Cerebellum (tissue), 4 donors: ENCODE measurements at places on chromosomes 7 and 10. TPM values are rescaled to one million over a fixed set of nuclear protein-coding genes. Genes with fewer than 3 reads are reported as not detected.

DNA sequence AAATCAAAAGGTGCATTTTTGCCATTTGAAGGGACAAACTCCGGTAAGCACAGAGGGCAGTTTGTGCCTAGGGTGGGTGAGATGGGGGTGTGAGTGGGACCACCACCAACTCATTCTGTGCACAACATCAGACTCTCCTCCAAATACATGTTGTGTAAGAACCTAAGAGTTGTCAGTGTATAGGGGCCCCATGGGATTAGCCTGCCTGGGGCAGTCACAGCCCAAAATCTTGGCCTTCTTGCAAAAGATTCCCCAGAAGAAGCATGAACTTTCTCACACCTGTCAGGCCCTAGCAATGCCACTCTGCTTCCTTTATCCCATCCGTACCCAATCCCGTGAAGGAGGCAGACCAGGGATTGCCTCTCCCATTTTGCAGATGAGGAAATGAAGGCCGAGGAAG, 47.1 kb upstream of the NANOS1 start:
- no peak for DNase-seq

DNA sequence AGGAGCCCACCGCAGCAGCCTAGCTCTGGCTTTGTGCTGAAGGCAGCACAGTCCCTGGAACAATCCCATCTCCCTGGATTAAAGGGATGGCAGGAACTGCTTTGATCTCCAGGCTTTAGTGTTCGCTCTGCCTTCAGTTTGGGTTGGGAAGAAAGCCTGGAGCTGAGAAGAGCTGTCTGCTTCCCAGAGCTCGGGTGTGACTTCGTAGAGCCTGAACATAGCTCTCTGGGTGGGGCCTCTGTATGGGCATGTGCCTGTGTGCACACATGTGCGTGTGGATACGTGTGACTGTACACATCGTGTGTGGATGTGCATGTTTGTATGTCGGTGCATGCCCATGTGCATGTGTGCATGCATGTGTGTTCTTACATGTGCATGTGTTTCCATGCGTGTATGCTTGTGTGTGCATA, 8.7 kb downstream of the ADCY1 start:
- DNase-seq: no peak

DNA sequence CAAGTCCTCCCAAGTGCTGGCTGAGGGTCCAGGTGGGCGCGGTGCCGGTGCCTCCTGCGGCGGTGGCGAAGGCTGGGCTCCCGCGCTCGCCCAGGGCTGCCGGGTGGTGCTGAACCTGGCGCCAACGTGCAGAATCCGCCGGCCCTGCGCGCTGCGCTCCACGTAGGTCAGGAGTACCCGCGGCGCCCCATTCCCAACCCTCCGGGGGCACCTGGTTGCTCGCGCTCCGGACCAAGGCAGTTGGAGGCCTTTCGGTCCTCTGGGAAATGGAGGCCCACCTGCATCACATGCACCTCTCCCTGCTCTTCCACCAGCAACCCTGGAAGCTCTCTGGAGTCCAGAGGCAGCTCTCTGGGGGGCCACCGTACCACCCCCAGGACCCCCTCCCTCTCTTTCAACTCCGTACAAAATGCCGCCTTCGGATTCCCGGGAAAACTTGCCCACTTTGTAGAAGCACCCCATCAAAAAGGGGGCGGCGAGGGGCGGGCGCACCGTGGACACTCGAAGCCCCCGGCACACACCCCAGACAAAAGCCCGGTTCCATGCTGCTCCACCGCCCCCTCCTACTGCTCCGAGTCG, 745 bp downstream of the SLC16A9 start:
- DNase-seq: peak; percentile 58

DNA sequence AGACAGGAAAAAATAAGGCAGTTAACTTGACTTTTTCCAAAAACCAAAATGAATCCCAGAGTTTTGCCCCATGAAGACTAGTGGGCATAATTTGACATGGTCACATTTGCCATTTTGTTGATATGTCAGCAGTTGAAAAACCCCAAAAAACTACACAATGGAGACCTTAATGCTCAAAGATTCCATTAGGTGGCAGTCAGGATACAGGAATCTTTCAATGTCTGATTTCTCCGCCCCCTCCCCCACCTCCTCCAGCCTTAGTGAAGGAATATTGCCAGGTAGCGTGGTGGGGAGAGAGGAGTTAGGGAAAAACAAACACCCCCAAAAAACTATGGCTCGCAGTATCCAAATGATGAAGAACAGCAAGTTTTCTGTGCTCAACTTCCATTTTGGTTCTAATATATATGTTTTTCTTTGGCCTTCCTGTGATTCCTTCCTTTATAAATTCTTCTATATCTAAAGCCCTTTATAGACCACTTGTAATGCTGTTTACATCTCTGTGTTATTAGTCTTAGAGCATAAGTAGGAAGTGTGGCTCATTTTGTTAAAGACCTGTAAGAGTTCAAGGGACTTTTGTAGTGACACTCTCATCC, 6.7 kb upstream of the SMNDC1 start:
- DNase-seq: peak; percentile 74

DNA sequence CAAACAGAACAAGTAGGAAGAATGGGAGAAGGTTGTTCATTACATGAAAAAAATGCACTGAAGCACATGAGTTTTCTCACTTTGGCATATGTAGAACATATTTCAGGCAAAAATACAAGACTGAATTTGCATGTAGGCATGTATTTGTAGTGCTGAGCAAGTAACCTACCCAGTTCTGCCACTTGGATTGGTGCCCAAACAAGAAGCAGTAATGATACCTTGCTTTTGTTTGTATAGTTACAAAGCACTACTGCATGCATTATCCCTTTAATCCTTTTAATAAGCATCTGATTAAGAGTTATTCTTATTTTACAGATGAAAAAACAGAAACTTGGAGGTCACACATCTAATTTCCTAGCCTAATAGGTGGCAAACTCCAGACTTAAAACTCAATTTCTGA, 23.1 kb upstream of the CTTNBP2 start:
- DNase-seq: no peak

DNA sequence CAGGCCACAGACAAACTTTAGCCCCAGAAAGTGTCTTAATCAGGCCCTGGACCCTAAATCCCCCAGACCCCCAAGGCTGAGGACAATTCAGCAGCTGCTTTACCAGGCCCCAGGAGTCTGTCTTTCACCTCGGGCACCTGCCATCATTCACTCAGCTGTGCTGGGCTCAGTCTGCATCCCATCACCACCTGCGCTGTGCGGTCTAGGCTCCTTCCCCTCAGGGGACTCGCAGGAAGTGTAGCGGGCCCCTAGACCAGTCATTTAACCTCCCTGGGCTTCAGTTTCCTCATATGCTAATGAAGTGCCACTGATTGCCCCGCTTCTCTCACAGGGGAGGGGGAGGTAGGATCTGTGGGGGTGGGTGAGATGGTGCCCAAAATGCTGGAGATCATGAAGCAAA, 76.4 kb upstream of the ZMIZ1 start:
- DNase-seq: no peak

Gene HOXA4
- total RNA-seq: not detected

Gene ITGB1
- total RNA-seq: 82.6 TPM

Gene RINT1
- 22.5 TPM for total RNA-seq

Gene RBAK
- 17.4 TPM for total RNA-seq
